PC-9 (cell line): ENCODE measurements at places on chromosomes 7 and 10. TPM values are rescaled to one million over a fixed set of nuclear protein-coding genes. Genes with fewer than 3 reads are reported as not detected.

The GPR85 gene
- 0.30 and 0.65 TPM in 2 replicates for total RNA-seq

The PRF1 gene
- not detected in 2 replicates for total RNA-seq

The IL2RA gene
- not detected in 2 replicates for total RNA-seq

The CCL24 gene
- total RNA-seq = not detected in 2 replicates

The PIK3AP1 gene
- 1.1 and 1.7 TPM in 2 replicates for total RNA-seq

The SORBS1 gene
- total RNA-seq = 5.0 and 5.5 TPM in 2 replicates

The FGFR2 gene
- total RNA-seq = not detected in 2 replicates

GRCh38 chr7:105860793-105861192 lies 15.6 kb downstream of the ATXN7L1 start:
- DNase-seq = no peak

- DNase-seq = no peak
Observed at GRCh38 chr10:89304026-89304425, 2.2 kb downstream of the IFIT2 start.

GRCh38 chr10:89734616-89735015 lies 33.2 kb downstream of the KIF20B start:
- no peak for DNase-seq

DNA sequence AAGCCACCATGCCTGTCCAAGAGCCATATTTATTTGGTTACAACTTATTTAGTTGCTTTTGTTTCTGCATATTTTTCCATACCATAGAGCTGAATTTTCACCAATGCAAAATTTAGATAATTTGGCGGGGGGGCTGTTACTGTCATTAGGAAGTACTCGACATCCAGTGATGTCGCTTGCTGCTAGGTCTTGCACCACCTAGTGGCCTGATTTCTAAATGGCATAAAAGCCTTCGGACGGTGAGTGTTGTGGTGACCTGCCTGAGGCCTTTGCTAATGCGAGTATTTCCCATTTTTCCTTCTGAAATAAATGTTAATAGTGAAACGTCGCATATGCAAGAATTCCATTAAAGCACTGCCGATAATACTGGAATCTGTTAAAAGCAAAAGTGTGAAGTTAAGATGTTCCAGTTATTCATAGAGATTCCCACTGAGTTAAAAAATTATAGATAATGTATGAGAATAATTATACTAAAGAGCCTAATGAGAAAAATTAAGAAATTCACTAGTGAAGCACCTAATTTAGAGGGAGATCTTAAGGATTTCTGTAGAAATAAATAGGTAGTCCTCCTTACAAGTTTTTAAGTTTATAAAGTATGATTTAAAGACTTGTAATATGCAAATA lies 86.1 kb upstream of the DNAJB6 start:
- DNase-seq = peak; percentile 47

DNA sequence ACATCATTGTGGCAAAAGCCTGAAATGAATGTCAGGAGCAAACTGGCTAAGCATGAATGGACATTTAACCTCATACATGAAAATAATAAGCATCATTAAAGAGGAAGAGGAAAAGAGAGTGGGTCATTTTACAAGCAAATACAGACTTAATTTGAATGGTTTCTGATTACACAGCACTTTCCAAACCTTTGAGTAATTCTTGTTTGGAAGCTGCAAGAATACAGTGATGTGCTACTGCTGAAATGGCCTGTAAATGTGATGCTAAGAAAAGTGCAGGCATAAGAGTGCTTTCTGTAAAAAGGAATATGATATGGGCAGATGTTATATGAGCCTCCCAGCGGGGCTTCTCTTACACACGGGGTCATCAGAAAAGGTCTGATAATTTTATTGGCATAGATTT lies 30.2 kb downstream of the TAS2R16 start:
- no peak for DNase-seq

DNA sequence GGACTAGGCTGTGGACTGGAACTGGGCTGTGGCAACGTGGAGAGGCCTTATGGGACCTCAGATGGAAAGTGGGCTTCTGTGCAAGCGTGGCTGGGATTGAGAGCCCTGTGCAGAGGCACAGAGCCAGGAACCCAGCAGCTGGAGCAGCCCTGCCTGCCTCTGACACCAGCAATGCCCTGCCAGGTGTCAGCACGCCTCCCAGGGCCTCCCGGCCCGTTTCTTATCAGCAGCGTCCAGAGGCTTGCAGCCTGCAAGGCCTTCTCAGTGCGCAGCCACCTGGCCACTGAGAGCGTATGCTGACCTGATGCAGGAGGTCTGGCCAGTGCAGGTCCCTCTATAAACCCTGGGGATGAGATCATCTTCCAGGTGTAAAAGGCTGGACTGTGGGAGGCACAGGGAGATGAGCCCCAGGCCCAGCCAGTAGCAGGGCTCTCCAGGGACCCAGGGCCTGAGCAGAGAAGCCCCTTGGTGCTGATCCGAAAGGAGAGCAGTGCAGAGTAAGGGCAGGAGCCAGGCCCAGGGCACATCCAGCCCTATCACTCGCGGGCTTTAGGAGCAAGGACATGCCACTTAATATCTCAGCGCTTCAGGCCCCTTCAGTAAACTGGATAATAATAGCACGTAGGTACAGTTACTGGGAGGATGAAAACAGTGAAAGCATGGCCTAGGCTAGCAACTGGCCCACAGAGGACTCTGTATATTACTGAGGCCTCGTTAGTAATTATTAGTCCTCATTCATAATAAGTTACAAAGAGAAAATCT lies 38.8 kb upstream of the ANTXRL start:
- no peak for DNase-seq

- no peak for DNase-seq
Observed at GRCh38 chr10:44911081-44911540, at the start of gene TMEM72. TSS of gene TMEM72 (plus strand) at chr10:44911337. CDS start at chr10:44911513, 176 bp downstream.

- peak; percentile 30 for DNase-seq
Observed at GRCh38 chr7:137952426-137952805, 49.5 kb downstream of the CREB3L2 start.

GRCh38 chr7:18357691-18358090 lies 137.9 kb upstream of the HDAC9 start:
- no peak for DNase-seq

DNA sequence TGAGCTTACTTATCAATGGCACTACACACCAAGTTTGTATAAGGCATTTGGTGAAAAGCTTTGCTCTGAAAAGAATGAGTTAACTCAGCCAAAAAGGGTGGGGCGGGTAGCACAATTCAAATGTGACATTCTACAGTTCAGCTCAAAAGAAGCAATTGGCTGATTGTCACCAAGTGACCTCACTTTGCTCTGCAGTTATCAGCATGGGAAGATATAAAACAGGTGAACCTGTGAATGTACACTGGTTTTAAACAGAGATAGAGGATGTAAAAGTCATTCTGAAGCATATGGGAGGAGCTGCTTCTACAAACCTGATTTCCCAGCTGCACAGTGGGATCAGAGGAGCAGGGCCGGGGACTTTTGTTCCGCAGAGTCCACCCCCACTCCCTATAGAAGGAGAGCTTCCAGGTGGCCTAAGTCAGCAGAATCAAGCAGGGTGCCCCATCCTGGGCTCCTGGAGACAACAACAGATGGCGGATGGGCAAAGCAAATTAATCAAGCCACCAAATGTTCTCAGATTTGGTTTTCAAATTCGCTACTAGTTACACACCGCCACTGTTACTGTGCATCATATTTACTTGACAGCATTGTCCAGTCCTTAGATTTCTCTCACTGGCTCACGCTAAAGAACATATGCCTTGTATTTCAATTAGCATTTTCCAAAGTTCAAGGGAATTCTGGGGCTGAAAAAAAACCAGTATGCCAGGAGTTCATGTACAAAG lies 27.5 kb upstream of the NPVF start:
- DNase-seq = no peak

DNA sequence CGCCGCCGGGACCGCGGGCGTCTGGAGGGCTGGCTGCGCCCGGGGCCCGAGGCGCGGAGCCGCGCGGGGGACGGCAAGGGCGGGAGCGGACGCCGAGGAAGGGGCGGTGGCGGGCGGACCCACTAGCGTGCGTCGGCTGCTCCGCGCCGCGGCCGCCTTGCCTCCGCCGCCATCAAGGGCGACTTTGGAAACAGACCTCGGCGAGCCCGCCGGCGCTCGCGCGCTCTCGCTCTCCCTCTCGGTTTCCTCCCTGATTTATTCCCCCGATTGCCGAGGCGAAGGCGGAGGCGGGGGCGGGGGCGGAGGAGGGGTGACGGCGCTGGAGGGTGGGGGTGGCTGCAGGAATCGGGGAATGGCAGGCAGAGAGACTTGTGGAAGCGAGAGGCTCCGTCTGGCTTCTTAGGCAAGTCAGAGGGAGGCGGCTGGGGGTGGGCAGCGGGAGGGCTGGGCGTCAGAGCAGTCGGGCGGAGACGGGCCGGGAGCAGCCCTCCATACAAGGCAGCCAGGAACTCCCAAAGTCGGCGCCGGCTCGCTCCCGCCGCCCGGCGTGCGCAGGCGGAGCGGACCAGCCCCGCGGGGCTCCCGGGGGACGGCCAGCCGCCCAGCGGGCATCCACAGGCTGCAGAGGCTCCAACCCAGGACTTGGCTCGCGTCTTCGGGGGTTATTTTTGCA lies at the start of gene CACNA2D1:
Gene CACNA2D1 (minus strand): TSS at position 231 of the 673 bp plus-strand sequence.
- DNase-seq = peak; percentile 66

GRCh38 chr7:149071182-149071635 lies 19.3 kb downstream of the ZNF786 start:
- DNase-seq = no peak

DNA sequence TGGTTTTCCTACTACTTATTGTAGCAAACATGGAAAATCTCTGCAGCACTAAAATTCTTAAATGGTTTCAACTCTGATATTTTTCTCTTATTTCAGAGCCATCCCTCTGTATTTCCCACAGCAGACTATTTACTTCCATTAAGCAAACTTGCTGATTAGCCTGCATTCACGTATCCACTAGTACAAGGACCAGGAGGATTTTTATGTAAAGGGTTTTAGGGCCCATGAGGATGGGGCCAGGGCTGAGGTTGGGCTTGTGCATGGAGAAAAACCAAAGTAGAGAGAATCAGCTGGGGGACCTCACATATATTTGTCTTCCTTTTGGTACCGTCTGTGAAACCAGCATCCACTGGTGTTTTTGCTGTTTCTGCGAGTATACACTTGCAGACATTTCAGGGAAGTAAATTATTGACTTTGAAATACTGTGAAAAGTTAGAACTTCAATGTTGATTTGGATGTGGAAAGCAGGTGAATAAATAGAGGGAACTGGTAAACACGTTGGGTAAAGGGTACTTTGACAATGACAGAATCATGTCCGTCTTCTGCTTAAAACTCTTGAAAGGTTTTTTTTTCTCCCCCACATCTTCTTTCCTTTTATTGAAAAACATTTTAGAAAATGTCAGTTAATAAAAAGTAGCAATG lies 44.3 kb downstream of the ERLIN1 start:
- DNase-seq = no peak

GRCh38 chr10:119466655-119467054 lies 75.9 kb downstream of the RGS10 start:
- peak; percentile 75 for DNase-seq

- peak; percentile 17 for DNase-seq
Observed at GRCh38 chr10:72764151-72764550, 72.2 kb downstream of the MCU start.

GRCh38 chr7:117871401-117871777 lies 1.9 kb downstream of the CTTNBP2 start:
- DNase-seq = no peak

GRCh38 chr7:112869111-112869774 lies 79.0 kb upstream of the TMEM168 start:
- no peak for DNase-seq

- DNase-seq = no peak
Observed at GRCh38 chr7:29565982-29566746, 2.5 kb downstream of the PRR15 start.
